ENCODE measurements at places on chromosomes 3 and 15.

DNA sequence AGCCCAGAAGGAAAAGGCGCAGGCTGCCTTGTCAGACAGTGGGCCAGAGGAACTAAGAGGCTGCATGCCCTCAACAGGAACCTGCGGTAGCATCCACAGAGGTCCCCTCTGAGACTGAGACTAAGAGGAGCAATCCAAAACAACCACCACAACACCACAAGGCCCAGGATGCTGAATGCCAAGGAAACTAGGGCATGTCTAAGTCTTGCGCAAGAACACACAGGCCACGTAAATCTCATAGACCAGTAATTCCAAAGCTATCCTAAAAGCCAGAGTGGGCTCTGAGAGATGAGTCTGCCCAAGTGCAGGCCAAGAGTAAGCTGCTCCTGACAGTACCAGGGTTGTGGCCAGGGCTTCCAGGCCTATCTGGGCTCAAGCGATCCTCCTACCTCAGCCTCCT is 12.9 kb downstream of the MON1A start:
- DNase-seq: no peak

DNA sequence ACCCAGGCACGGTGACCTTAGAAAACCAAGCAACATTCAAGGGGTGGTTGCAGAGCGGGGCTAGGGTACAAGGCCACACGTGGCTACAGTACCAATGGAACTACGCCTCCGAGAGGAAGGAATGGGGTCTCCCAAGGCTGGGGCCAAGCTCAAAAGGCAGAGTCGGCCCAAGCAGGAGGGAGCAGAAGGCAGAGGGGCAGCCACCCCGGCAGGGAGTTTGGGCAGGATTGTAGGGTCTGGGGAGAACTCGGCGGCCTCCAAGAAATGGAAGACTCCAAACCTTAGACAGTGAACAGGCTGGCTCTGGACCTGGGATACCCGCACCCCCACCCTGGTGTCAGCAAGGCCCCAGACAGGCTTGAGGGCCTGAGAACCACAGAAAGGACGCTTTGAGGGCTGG is 28.7 kb downstream of the ATRIP start:
- no peak for DNase-seq

- DNase-seq: no peak
Observed at GRCh38 chr3:17094551-17094950, 209.8 kb downstream of the PLCL2 start.

DNA sequence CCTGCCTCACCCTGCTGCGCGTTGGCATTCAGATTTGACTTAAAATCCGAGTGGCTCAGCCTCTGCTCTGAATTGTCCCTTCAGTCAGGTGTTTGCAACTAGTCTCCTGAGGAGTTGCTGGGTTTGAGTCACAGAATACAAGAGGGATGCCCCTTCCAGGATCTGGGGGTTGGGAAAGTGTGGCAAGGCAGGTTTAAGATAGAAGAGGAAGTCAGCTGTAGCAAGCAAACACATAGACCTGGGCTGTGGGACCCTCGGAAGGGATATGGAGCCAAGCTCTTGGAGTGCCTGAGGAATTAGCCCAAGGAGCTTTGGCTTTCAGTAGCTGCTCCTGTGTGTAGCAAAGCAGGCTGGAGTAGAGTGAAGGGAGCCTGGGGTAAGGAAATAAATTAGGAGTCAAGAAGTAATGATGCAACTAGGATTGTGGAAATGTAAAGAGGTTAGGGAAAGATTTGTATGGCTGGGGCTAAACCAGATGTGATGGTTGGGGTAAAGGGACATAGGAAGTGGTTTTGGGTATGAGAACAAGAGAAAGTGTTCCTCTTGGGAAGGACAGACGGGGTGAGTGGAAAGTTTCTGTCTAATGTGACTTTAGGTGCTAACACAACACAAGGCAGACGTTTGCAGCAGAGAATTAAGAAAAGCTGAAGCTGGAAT is 41.2 kb downstream of the RAB7A start:
- DNase-seq: no peak

DNA sequence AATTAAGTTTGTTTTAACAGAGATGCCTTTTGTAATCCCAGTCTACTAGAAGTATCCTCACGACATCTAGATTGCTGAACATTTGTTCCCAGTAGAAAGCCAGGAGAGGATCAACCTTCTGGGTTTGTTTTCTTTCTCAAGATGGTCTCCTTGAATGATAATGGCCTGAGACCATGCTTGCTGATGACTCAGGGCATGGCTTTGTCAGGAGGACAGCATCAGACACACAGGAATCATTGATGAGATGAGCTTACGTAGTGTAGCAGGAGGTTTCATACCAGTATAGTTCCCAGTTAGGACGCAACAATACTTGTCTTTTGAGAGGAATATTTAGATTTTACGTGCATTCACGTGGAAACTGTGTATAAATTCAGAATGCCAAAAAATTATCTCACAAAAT is 38.6 kb downstream of the ATP1B3 start:
- no peak for DNase-seq

GRCh38 chr3:133123636-133124035 is 85.4 kb downstream of the TMEM108 start:
- no peak for DNase-seq

DNA sequence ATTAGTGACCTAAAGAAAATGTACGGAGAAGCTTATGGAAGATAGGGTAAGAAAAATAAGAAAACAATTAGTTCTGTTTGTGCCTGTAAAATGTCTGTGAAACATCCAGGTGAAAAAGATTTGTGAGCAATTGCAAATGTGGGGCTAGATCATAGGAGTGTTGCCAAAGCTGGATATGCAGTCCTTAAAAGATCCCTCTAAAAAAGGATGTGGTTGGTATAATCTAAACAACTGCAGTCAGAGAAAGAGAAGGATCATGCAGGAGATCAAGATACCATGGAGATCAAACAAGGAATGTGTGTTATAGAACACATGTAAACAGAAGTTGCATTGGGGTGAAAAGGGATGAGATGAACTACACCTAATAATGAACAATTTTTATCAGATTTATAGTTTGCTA is 116.8 kb downstream of the ALCAM start:
- no peak for DNase-seq

DNA sequence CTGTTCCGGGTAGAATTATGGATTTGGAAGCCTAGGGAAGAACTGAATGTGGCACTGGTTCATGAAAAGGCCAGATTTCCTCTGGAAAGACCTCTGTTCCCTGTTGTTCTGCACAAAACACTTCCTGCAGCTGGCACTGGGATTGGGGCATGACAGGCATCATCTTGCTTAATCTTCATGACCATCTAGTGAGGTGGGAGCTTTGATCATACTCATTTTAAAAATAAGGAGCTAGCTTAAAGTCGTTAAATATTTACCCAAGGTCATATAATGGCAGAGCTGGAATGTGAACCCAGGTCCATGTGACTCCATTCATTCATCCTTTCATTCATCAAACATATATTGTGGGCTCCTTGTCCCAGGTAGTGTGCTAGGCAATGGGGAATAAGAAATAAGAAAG is 40.4 kb downstream of the EBLN2 start:
- no peak for DNase-seq

DNA sequence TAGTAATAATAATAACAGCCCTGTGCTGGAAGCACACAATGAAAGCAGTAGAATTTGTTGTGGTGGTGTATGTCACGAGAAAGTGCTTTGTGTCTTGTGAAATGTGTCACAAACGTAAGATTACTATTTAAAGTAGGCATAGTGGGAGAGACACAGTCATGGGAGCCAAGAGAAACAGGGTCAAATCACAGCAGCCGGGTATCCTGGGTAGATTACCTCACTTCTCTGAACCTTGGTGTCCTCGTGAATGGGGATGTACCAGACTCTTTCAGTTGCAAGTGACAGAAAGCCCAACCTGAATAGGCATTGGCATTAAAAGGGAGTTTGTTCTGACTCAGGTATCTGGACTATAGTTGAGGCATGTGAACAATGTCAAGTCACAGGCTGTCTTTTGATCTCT is 29.1 kb upstream of the SRGAP3 start:
- DNase-seq: no peak

GRCh38 chr15:23564821-23565394 is 566 bp upstream of the MKRN3 start:
- DNase-seq: no peak

- no peak for DNase-seq
Observed at GRCh38 chr15:100118546-100118945, 223.2 kb downstream of the ADAMTS17 start.

DNA sequence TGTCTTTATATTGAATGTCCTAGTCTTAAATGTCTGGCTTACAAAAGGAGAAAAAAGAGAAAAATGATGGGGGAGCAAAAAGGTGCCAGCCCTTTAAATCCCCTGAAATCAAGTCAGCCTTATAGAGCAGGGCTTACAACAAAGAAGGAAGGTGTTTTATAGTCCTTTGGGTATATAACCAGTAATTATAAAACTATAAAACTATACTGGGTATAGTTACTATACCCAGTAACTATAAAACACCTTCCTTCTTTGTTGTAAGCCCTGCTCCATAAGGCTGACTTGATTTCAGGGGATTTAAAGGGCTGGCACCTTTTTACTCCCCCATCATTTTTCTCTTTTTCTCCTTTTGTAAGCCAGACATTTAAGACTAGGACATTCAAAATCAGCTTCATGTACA is 598.0 kb upstream of the SEMA6D start:
- DNase-seq: no peak

DNA sequence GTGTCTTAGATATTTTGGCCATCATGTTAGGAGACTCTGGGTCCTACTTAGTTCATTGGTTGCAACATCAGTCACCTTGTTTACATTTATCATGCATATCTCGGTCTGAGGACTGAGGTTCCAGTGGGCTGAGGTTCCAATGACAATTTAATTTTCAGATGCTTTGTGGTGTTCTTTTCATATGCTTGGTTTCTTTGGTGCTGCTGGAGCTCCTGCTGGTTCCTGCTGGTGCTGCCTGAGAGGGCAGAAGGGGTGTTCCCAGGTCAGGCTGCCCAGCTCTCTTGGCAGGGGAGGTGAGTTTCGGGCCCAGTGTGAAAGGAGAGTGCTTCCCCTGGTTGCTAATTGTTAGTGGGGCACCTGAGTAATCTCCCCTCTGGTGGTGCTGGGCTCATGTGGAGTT is 6.9 kb upstream of the KLHL40 start:
- no peak for DNase-seq

GRCh38 chr3:194836661-194837060 is 151.0 kb downstream of the FAM43A start:
- no peak for DNase-seq

DNA sequence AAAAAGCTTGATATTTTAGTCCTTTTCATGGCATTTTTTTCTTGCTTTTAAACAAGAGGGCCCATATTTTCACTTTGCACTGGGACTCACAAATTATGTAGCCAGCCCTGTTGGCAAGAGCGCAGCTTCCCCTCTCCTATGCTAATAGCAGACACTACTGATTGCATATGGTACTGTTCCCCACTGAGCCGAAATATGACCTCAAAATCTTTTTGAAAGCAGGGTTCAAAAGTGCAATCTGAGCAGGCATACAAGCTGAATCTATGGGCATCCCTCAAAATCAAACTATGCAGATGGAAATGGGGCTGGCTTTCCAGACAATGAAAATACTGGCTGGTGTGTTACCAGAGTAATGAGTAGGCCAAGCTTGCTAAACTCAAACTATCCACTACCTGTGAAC is 225.2 kb upstream of the SETMAR start:
- no peak for DNase-seq

GRCh38 chr15:40693904-40694687 is 878 bp upstream of the RAD51 start:
- DNase-seq: no peak

- DNase-seq: no peak
Observed at GRCh38 chr3:5020242-5020722, 41.0 kb downstream of the BHLHE40 start.

DNA sequence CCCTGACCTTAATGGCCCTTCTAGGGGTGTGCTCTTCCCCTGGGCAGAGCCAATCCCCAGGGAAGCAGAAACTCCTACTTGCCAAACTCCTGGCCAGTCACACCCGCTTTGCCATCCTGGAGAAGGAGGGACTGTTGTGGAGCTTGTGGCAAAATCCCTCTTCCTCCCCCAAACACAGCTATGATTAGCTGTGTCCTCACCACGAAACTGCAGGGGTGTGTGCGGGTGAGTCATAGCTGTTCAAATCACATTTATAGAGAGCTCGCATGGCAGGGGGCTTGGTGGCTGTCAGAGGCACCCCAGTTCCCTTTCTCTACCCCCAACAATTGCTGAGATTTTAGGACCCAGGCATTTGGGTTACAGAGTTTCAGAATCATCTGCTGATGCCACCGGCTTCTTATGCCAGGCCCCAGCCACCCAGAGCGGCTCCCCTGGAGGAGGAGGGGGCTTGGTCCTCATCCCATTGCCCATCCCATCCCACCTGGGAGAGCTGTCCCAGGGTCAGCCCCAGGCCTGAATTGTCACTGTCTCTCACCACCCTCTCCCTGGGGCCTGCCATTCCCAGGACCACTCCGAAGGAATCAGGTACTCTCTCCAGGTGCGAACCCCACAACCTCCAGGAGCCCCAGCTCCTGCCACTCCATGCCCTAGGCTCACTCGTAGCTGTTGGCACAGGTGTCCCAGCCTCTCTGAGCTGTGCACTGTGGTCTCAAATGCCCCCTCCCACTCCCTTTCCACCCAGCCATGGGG is 28.8 kb upstream of the MAGEF1 start:
- no peak for DNase-seq

DNA sequence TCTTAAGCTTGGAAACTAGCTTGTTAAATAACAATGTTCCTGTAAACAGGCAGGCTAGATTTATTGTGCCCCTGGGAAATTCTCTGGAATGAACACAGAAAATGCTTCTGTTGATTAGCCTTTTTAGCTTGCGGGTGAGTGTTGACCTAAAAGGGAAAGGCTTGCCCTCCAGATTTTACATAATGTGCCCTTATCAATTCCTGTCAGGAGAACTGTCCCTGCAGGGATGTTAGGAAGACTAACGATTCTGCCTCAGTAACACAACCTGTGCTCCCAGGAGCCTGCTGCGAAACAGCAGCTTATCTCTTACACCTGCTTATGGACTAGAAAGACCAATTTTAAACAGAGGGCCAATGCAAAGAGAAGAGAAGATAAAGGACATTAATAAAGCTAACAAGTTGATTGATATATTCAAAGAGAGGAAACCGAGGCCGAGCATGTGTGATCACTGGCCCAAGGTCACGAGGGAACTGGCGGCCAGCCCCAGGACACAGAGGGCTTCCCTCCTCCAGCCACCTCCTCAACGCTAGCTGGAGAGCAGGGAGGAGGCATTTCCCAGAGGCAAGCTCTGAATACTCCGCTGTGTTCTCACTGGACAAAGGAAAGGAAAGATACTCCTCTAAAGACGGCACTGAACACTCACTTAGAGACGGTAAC is 48.4 kb upstream of the TJP1 start:
- no peak for DNase-seq

DNA sequence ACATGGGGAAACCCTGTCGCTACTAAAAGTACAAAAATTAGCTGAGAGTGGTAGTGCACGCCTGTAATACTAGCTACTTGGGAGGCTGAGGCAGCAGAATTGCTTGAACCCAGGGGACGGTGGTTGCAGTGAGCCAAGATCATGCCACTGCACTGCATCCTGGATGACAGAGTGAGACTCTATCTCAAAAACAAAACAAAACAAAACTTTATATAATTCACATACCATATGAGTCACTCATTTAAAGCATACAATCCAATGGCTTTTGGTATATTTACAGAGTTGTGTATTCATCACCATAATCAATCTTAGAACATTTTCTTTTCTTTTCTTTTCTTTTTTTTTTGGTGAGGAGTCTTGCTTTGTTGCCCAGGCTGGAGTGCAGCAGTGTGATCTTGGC is 8.7 kb downstream of the PXK start:
- no peak for DNase-seq

GRCh38 chr15:95698230-95698629 is 632.3 kb upstream of the NR2F2 start:
- no peak for DNase-seq

GRCh38 chr3:178714925-178715832 is 178.9 kb downstream of the KCNMB2 start:
- no peak for DNase-seq

GRCh38 chr3:44055951-44056350 is 185.7 kb upstream of the TOPAZ1 start:
- no peak for DNase-seq
